ENCODE measurements at places on chromosomes 5 and 9.

DNA sequence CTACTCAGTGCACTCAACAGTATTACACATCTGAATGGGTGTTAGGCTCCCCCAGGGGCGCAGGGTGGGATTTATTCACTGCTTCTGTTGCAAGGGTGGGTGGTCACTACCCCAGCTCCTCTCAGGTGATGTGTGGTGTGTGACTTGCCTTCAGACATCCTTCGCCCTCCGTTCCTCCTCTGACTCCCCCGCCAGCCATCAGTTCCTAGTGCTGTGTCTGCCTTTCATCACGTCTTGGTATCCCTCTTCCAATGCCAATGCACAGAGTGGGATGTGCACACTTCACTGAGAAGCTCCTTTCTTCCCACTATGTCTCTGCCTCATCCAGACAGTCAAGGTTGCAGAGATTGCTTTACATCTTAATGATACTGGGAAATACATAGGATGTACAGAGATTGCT lies 79.4 kb downstream of the SLIT3 start:
- no peak overlapping the region for H3K4me3 ChIP-seq
- H3K36me3 ChIP-seq = no peaks in the 10 kb centered on the region
- H3K27me3 ChIP-seq = no peaks in the 10 kb centered on the region
- H3K4me1 ChIP-seq = no peaks in the 10 kb centered on the region
- H3K27ac ChIP-seq = no peak overlapping the region

- H3K4me1 ChIP-seq = no peaks in the 10 kb centered on the region
- DNase-seq = no peak
- H3K36me3 ChIP-seq = peaks cover 4% of the 10 kb centered on the region
- no peak overlapping the region for H3K4me3 ChIP-seq
These were observed 46.6 kb downstream of the MAP3K1 start for GRCh38 chr5:56861893-56862485.

GRCh38 chr5:180313677-180314505 lies 22.0 kb upstream of the MAPK9 start:
- H3K4me3 ChIP-seq = peak overlapping the region; percentile 38
- no peaks in the 10 kb centered on the region for H3K27me3 ChIP-seq
- H3K4me1 ChIP-seq = no peaks in the 10 kb centered on the region
- peaks cover 59% of the 10 kb centered on the region for H3K36me3 ChIP-seq
- peak overlapping the region; percentile 40 for H3K27ac ChIP-seq

- no peaks in the 10 kb centered on the region for H3K4me1 ChIP-seq
- no peaks in the 10 kb centered on the region for H3K27me3 ChIP-seq
- H3K27ac ChIP-seq = no peak overlapping the region
- H3K36me3 ChIP-seq = no peaks in the 10 kb centered on the region
These were observed 571.2 kb upstream of the DAB2 start for GRCh38 chr5:39995990-39996389.

DNA sequence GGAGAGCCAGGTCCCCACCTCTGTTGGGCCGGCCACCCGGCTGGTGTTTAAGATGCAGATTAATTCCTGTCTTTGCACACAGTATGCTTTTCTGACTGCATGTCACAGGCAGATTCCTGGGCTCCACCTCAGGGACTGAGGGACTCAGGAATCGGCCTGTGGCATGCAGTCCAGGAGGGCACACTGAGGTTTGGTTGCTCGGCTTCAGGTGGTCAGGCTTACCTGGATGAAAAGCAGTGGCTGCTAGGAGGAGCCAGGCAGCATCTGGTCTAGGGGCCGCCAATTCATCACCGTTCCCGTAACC lies 1.1 kb downstream of the WDR5 start:
- H3K27me3 ChIP-seq = no peaks in the 10 kb centered on the region
- H3K27ac ChIP-seq = no peak overlapping the region
- H3K4me1 ChIP-seq = peaks cover 42% of the 10 kb centered on the region
- DNase-seq = no peak
- peak overlapping the region; percentile 86 for H3K4me3 ChIP-seq

GRCh38 chr5:173689737-173690360 lies 73.4 kb upstream of the BOD1 start:
- peaks cover 22% of the 10 kb centered on the region for H3K4me1 ChIP-seq
- H3K27ac ChIP-seq = peak overlapping the region; percentile 69
- DNase-seq = peak; percentile 6
- H3K36me3 ChIP-seq = no peaks in the 10 kb centered on the region

DNA sequence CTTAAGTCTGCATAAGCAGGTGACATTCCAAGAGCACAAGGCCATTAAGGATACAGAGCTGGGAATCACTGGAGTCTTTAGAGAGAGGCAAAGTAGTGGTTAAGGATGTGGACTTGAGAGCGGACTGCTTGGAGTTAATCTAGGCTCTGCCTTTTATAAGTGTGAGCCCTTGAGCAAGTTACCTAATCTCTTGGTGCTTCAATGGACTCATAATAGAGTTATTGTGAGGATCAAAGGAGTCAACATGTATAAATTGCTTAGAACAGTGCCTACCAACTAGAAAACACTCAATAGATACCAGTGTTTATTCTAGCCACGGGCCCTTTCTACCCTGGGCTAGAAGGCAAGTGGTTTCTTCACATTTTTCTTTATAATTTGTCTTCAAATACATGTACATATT lies 819.4 kb downstream of the NR2F1-AS1 start:
- H3K36me3 ChIP-seq = no peaks in the 10 kb centered on the region
- no peaks in the 10 kb centered on the region for H3K27me3 ChIP-seq
- no peak overlapping the region for H3K4me3 ChIP-seq

DNA sequence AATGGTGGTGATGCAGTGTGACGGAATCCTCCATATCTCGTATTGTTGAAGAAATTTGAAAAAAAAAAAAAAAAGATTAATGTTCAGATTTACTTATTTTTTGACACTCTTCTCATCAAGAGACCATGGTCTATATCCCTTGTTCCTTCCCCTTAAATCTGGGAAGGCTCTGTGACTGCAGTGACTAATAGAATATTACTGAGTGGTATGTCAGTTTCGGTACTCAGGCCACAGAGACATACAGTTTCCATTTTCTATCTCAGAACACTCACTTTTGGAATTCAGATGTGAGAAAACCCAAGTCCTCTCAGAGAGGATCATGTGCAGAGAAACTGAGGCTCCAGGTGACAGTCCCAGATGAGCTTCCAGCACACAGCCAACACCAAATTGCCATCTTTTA lies 1193.5 kb downstream of the DTWD2 start:
- no peaks in the 10 kb centered on the region for H3K36me3 ChIP-seq
- H3K4me1 ChIP-seq = no peaks in the 10 kb centered on the region
- no peaks in the 10 kb centered on the region for H3K27me3 ChIP-seq
- no peak overlapping the region for H3K4me3 ChIP-seq
- no peak for DNase-seq
- H3K27ac ChIP-seq = no peak overlapping the region

DNA sequence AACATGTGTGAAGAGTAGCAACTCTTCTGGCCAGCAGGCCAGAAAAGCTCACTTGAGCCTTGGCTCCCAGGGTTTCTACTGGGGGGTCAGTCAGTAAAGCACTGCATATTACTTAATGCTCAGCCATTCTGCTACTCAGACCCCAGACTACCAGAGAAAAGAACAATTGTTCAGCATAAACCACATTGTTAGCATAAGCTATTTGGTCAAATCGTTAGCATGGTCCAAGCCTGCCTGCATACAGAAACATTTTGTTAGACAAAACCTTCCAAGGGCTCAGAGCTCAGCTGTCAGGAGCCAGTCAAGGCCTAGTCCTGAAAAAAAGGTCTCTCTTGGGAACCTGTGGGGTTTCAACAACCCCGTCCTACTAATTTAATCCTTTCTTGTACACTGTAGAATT lies 449.3 kb downstream of the PRR16 start:
- H3K4me1 ChIP-seq = no peaks in the 10 kb centered on the region
- H3K27ac ChIP-seq = no peak overlapping the region
- H3K27me3 ChIP-seq = no peaks in the 10 kb centered on the region
- no peak for DNase-seq

GRCh38 chr9:90641884-90642487 lies 638 bp downstream of the DIRAS2 start:
- no peak for DNase-seq
- peak overlapping the region; percentile 45 for H3K4me3 ChIP-seq
- H3K4me1 ChIP-seq = no peaks in the 10 kb centered on the region
- H3K36me3 ChIP-seq = no peaks in the 10 kb centered on the region

- no peak overlapping the region for H3K4me3 ChIP-seq
- peaks cover 3% of the 10 kb centered on the region for H3K36me3 ChIP-seq
- H3K27ac ChIP-seq = no peak overlapping the region
- H3K27me3 ChIP-seq = no peaks in the 10 kb centered on the region
These were observed 28.1 kb downstream of the TTC23L start for GRCh38 chr5:34866989-34867471.

DNA sequence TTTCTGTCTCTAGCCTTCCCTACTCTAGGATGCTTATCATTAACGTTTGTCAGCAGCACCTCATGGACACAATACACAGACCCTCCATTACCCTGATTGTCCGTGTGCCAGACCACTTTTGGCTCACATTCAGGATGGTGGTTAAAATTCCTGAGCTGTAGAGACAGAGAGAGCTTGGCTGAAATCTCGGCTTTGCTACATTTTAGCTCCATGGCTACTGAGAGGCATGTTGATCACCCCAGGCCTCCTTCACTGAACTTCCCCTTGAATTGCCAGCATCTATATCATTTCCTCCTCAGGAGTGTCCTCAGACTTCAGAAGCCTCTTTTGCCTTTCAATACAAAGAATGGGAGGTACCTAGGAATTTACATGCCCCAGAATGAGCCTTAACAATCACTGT lies 104.7 kb upstream of the ISL1 start:
- no peaks in the 10 kb centered on the region for H3K27me3 ChIP-seq
- H3K4me1 ChIP-seq = peaks cover 6% of the 10 kb centered on the region
- peak; percentile 78 for DNase-seq
- H3K27ac ChIP-seq = no peak overlapping the region
- H3K36me3 ChIP-seq = no peaks in the 10 kb centered on the region

DNA sequence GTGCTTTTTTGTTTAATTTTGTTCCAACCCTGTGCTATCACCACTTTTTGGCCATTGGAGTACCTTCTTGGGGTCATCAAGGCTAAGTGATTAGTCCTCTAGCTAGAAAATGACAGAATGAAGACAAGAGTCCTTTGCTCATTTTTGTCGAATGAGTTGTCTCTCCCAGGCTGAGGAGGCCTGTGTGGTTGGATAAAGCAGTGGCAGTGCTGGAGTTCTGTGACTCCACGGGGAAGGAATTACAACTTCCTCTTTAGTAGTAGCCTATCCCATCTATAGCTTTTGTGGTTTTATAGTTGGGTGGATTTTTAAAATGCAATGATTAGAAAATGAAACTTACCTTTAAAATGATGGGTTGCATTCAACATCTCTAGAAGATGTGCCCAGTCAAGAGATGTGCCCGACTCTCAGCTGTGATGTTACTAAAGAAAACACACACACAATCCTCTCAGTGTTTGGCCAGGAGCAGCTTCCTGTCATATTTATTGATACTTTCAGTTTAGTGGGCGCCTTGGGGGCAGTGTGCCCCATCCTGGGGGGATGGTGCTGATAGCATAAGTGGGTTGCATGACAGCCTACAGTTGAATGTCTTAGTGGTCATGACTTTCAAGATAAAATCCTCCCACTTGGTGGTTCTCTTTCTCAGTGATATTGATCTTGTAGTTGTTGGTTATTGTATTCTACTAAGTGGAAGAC lies 11.9 kb downstream of the OTULINL start:
- H3K4me3 ChIP-seq = no peak overlapping the region
- no peak for DNase-seq
- no peaks in the 10 kb centered on the region for H3K36me3 ChIP-seq
- peaks cover 7% of the 10 kb centered on the region for H3K4me1 ChIP-seq
- no peaks in the 10 kb centered on the region for H3K27me3 ChIP-seq

GRCh38 chr5:125600559-125600958 lies 822.6 kb upstream of the GRAMD2B start:
- no peaks in the 10 kb centered on the region for H3K4me1 ChIP-seq
- no peaks in the 10 kb centered on the region for H3K27me3 ChIP-seq
- no peak overlapping the region for H3K4me3 ChIP-seq
- no peak for DNase-seq
- no peaks in the 10 kb centered on the region for H3K36me3 ChIP-seq

DNA sequence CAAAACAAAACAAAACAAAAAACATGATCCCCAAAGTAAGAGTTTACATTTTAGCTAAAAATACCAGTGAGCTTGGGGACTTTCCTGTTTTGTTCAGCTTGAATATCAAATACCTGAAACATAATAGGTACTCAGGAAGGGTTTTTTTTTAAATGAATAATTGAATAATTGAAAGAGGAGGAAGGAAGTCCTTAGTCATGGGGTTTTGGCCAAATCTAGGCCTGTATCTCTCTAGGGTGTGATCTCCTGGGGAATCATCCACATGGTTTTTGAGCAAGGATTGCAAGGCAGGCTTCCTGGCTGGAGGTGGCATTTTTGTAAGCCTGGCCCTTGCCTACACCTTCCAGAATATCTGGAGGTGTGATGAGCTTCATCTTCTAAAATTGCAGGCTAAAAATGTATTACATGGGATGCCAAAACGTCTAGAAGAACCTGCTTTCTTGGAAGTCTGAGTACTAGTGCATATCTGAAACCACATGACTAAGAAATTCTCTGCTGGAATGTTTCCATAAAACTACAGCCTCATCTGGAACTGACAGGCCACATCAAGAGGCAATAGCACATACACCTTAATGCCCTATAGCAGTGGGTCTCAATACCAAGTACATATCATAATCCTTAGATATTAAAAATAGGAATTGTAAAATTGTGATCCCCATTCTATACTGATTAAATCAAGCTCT lies 10.4 kb downstream of the C9 start:
- no peak overlapping the region for H3K4me3 ChIP-seq
- H3K27ac ChIP-seq = no peak overlapping the region
- no peaks in the 10 kb centered on the region for H3K27me3 ChIP-seq
- H3K4me1 ChIP-seq = no peaks in the 10 kb centered on the region

DNA sequence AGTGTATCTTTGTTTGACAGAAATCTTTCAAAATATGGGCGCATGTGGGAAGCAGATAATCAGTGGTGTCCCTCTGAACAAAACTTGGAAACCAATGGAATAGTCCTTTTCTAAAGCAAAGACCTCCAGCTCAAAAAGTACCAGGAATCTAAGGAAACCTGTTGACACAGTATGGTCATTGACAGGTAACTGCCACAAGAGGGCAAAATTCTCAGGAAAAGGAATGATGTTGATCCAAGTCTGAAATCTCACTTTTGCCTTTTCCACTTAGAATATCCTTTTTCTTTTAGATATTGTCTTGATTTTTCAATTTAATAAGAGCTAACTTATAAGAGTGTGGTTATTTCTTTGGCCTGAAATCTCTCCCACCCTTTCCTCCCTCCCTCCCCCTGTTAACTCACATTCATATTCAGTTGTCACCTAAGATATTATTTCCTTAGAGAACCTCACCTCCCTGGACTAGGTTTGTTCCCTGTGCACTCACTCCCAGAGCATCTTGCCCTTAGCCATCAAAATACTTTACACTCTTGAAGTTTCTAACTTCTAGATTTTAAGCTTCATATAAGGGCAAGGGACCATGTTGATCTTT lies 59.0 kb upstream of the BARX1 start:
- H3K27me3 ChIP-seq = no peaks in the 10 kb centered on the region
- H3K4me1 ChIP-seq = peaks cover 2% of the 10 kb centered on the region
- DNase-seq = peak; percentile 72
- H3K4me3 ChIP-seq = no peak overlapping the region
- no peaks in the 10 kb centered on the region for H3K36me3 ChIP-seq
